ENCODE measurements at places on chromosomes 7 and 10.

GRCh38 chr7:133977409-133978274 lies 149.5 kb upstream of the LRGUK start:
- DNase-seq = no peak

DNA sequence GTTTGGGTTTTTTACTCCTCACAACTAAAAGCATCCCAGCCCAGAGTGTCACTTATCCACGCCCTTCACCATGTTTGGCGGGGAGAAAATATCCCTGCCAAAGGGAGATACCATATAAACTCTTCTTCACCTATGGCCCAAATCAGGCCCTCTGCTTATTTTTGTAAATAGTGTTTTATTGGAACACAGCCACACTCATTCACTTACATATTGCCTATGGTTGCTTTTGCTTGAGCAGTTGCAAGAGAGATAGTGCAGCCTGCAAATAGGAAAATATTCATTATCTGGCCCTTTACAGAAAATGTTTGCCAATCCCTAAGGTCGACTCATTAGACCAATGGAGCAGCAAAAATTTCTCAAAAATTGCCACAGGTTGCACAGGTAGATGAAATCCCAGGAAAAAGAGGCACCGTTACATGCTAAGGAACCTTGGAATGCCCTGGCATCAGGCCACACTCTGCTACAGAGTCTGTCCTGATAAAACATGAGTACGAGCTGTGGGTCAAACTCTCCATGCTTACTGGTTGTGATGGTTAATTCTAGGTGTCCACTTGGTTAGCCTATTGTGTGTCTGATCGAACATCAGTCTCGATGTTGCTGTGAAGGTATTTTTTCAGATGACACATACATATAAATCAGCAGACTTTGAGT lies 7.9 kb upstream of the RASSF4 start:
- DNase-seq = no peak

DNA sequence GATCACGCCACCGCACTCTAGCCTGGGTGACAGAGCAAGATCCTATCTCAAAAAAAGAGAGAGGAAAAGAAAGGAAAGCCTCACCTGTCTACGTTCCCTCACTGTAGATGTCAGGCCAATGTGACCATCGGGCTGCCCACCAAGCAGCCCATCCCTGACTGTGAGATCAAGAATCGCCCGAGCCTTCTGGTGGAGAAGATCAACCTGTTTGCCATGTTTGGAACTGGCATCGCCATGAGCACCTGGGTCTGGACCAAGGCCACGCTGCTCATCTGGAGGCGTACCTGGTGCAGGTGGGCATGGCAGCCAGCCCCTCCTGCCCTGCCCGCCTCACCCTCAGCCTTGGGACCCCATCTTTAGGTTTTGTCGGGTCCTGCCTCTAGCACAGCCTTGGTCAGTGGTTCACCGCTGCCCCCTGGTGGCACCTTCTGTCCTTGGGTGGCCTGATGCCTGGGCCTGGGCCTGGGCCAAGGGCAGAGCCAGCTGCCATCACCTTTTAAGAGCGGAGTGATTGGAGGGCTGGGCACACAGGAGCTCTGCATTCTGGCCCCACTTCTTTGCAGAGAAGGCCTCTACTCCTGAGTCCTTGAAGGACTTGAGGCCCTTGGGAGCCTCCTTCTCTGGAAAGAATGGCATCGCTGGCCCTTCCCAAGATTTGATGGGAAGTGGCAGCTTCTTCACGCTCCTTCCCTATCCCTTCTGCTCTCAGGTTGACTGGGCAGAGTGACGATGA lies 14.4 kb upstream of the AHCYL2 start:
- DNase-seq = peak; percentile 56

DNA sequence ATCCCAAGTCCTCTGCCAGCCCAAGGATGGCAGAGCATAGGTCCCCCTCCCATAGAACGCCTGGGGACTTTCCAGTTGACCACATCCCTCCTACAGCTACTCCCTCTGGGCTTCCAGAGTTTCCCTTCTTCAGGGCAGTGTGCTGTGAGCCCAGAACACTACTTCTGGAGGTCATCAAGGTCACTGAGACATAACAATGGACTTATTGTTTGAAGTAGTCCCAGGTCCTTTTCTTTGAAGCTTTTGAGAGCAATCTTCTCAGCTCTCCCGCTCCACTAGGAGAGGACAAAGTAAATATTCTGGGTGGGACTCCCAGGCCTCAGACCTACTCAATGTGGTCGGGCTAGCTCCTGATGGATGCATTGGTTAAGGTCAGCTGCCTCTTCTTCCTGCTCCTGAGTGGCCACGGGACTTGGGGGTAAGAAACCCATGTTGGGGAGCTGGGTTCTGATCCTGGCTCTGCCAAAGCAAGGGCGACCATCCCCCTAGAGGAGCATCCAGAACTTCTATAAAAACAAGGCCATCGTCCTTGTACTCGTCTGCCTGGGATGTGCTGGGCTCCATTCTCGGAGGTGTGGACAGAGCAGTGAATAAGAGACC lies 83.5 kb upstream of the DDC start:
- DNase-seq = no peak

DNA sequence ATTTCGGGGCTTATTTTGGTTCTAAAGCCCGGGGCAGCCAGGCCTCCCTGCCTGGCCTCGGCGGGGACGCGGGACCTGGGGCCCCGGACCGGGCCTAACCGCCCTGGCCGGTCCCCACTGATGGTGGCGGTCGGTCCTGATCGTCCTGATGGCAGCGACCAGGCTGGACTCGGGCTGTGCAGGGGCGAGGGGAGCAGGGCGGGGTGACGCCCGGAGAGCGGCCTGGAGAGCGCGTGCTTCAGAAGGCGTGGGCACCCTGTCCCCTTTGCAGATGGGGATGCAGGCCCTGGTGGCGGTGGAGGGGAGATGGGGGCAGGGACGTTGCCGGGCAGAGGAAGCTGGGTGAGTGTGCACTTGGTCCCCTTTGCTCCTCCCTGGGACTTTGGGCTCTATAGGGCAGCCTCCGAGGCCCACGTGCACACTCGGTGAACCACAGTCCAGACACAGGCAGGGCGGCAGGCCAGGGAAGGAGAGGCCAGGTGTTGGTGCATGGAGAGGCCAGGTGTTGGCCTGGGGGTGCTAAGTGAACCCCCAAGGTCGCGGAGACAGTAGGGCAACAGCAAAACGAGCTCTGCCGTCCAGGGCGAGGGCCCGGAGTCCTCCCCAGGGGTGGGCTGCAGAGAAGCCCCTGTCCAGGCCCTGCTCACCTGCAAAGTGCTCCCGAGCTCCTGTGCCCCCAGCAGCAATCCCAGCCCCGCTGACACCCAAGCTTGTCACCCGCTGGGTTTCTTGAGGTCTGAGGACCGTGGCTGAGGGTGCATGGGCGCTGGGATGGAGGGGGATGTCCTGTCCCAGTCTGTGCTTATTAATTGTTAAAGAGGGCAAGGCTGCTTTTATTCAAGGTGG lies 42.4 kb upstream of the FAM20C start:
- no peak for DNase-seq

- no peak for DNase-seq
Measured at GRCh38 chr7:87395442-87396020, 50.1 kb downstream of the CROT start.

DNA sequence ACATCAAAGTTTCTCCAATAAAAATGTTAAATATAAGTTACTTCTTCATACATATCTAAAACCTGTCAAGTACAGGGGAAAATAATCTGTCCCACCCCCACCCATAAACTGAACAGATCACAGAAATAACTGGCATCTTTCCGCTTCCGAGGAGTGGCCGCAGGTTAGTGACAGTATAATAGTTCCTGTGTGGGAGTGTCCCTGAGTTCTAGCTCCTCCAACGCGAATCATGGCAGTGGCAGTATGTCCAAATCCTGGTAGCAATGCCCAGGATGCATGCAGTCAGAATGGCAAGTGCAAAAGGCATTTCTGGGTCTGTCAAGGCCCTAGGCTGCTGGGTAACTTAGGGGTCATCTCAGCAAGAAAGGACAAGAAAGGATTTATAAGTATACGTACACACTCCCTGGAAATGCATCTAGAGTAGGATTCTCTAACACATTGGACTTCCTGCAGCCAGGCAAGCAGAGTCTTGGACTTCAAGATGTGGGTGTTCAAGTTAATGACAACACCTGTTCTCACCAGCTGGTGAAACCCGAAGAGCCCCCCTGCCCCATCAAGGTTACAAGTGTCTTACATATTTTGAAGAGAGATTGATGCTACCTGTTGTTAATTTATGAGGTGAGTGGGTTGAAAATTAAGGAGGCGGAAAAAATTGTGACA lies 94.4 kb upstream of the COL1A2 start:
- no peak for DNase-seq
